ENCODE measurements at places on chromosomes 2 and 18.

DNA sequence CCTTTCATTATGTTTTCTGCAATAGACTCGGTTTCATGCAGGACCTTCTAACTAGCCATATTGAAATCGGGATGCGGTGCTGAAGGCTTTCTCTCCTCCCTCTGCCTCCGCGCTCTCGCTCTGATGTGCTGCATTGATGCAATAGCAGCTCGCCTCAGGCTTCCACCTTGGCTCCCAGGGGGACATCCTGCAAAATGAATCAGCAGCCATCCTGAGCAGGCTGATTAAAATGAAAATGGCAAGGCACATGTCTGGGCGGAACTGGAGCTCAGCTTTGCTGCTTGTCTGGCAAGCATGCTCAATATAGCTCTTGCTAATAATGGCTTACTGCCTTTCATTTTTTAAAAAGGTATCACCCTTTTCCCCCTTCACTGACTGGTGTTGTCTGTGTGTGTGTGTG is 806 bp upstream of the MYT1L start:
- peak; percentile 54 for DNase-seq

- no peak for DNase-seq
These were observed 25.9 kb downstream of the CD8A start for GRCh38 chr2:86764661-86765309.

DNA sequence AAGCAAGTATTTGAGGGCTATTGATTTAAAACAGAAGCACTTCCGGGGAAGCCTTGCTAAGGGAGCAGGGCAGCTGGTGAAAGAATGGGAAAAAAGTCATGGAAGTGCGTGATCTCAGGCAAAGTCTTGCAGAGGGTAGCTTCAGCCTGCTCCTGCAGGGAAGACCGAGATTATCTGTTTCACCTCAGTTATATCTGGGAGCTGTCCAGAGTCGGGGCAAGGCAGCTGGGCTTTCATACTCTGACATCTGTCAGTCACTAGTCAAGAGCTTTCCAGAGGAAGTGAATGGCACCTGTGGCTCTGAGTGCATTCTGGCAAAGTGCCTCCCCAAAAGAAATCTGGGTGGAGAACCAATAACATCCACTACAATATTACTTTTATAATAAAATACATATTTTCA is 8.7 kb downstream of the NXPH2 start:
- DNase-seq = no peak

- DNase-seq = no peak
These were observed 344.7 kb upstream of the FIGN start for GRCh38 chr2:164080486-164080885.

GRCh38 chr2:228767196-228767595 is 503.9 kb downstream of the PID1 start:
- no peak for DNase-seq

DNA sequence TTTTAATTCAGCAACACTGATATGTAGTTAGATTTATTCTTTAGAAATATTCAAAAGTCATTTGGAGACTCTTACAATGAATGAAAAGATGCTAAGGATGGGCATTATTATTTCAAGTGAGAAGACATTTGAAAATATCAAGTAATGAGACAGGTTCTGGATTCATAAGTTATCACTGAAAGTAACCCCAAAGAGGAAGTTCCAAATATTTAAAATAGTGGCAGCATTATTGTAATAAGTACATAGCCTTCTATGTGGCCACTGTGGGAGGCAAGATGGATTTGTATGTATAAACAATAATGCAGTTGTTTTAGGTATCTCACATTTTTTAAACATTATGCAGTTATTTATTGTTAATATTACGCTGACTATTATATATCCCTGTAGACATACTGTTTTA is 29.7 kb downstream of the ZC3H6 start:
- DNase-seq = no peak

GRCh38 chr2:64919261-64919660 is 69.9 kb upstream of the SLC1A4 start:
- DNase-seq = no peak

DNA sequence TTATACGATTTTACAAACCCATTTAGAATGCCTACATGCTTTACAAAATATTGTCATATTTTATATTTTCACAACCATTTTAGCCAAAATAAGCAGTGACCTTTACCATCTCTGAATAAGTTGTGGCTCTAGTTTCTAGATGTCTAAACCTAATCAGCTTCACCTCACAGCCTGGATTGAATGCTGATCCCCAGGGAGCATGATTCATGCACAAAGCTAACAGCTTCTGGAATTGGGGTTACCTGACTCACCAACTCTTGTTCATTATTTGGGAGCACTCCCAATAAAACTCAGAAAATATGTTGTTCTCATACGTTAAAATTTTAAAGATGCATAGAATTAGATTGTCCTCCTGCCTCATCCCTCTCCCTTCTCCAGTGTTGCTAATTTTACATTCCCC is 611.7 kb upstream of the NETO1 start:
- no peak for DNase-seq
